ENCODE measurements at places on chromosomes 2 and 18. TPM values are rescaled to one million over a fixed set of nuclear protein-coding genes. Genes with fewer than 3 reads are reported as not detected.

GRCh38 chr2:229425598-229425997 is 154.5 kb upstream of the PID1 start:
- no peak for DNase-seq

- DNase-seq = no peak
Observed at GRCh38 chr2:196205881-196206435, 34.6 kb upstream of the STK17B start.

C2orf78 gene
- polyA plus RNA-seq = not detected

CYB5A gene
- polyA plus RNA-seq = 265 TPM

D2HGDH gene
- polyA plus RNA-seq = 42.5 TPM

ACADL gene
- 16.4 TPM for polyA plus RNA-seq

Data from right lung (tissue), 10 donors.